Cardiac septum (tissue), 1 donor: ENCODE measurements at places on chromosomes 11 and 22. TPM values are rescaled to one million over a fixed set of nuclear protein-coding genes. Genes with fewer than 3 reads are reported as not detected.
A peak's percentile ranks its signal among the peaks of the same experiment; 100 is the strongest.

DNA sequence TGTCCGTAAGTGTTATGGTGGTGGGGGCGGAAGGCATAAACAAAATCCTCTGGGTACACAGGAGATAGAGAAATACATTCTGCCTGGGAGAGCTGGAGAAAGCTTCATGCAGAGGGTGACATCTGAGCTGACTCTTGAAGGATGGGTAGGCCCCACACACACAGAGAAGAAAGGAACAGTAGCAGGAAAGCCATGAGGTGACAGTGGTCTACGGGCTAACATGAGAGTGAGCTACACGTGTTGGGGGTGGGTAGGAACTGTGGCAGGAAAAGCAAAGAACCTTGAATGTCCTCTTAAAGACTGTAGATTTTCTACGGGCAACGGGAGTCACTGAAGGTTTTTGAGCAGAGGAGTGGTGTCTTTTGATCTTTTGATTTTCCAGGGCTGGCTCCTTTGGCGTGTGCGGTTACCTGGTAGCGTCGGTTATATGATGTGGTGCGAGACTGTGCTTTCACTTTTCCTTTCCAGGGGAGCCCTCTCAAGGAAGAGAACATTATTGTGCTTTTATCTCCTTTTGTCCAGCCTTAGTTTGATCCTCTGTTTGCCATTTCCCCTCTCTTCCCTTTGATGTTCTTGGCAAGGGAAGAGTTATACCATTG is 39.7 kb downstream of the ADAMTS8 start:
- no peak for DNase-seq

DNA sequence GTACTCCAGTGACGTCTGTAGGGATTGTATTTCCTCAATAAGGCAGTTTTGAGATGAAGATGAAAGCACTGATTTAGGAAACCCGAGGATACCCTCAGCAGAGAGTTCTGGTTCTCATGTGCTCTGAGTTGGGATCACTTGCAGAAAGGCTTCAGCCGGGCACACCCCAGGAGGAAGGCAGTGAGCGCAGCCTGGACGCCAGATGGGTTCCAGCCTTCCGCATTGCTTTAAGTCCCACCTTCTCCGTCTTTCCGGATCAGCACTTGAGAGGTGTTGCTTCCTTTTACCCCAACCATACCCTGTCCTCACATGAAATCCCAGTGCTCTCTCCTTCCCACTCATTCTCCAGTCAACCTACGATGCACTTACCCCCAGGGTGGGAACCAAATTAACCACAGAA is 239.5 kb upstream of the CADM1 start:
- DNase-seq, result no peak

- no peak for DNase-seq
These were observed 524.1 kb downstream of the METTL15 start for GRCh38 chr11:28632338-28632737.

DNA sequence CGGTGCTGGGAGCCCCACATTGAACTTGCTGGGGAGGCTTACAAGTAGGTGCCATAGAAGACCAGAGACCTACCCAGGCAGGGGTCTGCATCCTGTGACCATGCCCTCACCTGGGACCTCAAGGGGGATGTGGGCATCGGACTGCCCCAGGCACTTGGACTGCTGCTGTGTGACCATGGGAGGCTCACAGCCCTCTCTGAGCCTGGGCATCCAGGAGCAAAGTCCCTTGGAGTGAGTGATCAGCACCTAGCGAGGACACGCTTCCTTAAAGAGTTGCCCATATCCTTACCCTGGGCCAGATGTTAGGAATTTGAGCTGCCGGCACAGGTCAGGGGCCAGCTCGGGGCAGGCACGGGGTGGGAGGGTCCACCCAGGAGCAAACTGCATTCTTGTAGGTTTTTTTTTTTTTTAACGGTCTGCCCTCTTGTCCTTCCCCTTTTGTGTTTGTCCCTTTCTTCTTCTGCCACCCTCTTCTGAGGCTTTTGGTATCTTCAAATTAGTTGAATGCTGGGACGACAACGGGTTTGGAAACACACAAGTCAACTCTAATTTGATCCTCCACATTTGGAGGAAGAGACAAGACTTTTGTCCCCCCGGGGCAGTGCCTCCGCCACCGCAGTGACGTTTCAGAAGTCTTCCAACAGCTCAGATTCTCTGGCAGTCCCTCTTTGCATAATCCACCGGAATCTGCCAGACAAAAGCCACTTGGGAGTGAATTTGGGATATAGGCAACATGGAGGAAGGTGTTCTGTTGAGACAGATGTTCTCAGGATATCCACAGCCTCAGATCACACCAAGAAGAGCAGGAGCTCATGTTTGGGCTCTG is 46.1 kb upstream of the LINC01488 start:
- no peak for DNase-seq

- DNase-seq, result no peak
These were observed 153.0 kb downstream of the SPATA19 start for GRCh38 chr11:133692126-133692934.

DNA sequence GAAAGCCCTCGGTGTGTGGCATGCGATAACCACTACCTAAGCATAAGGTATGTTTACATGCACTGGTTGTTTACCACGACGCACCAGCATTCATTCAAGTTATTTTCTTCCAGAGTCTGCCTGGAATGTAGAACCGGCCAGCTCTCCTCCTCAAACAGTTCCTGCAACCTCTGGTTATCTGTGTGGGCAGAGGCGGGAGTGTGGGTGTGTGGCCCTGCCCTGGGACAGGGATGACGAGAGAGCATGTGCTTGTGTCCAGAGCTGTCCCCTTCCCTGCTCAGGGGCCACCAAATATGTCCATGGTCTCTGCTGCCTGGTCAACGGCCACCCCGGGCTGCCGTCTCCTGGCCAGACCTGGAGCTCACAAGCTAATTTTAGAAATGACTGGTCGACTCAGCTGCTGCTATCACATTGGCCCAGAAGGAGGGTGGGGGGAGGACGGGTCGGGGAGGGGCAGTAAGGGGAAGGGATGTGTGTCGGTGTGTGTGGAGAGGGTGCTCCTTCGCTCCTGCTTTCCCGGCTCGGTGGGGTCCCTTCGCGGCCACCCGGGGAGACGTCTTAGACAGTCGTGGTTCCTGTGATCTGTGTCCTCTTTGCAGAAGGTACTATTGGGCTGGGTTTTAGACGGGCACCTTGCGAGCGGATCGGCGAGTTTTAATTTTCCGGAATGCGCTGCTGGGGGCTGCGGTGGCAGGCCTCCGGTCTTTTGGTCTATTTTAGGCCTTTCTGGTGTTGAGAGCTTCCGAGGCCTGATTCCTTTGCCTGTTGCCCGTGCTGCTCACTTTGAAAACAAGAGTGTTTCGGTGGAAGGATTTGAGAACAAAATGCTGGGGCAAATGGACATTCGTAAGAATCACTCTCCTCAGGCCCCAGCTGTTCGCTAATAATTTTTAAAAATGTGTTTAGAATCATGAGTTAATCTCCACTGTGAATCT is at the start of gene MYO18B:
Gene MYO18B, plus strand, starts transcription at position 497 of the 935 bp plus-strand sequence. CDS start 18,905 bp downstream, outside the sequence.
- DNase-seq, result peak; percentile 90

DNA sequence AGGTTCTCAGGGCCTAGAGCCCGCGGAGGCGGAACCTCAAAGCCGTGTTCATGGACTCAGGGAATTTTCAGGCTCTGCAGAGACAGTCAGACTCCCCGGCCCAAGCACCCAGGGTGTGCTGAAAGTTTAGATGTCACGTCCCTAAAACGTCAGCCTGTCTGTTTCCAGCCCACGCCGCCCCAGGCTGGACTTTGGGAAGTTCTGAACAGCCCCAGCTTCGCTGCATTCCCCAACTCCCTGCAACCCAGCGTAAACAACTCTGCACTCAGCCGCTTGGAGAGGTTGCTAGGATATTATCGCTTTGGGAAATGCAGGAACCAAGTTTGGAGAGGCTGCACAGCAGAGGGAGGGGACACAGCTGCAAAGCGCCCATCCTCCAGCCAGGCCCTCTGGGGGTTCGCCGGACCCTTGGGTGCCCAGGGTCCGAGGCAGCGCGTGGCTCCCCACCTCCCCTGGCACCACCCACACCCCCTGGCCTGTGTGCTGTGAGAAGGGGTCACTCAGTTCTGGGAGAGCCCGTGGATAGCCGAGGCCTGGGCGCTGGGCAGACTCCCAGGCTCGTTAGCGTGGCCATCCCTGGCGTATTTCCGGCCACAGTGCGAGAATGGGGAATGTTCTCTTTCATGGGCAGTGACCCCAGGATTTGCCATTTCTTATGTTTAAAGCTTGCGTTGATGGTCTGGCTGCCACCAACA is 120.5 kb upstream of the FGF3 start:
- peak; percentile 87 for DNase-seq

GRCh38 chr22:17105143-17106129 is 15.7 kb downstream of the TMEM121B start:
- peak; percentile 59 for DNase-seq

GRCh38 chr11:8040261-8040920 is 40.6 kb upstream of the TUB start:
- DNase-seq, result no peak

SCO2 gene
- 2.4 TPM for total RNA-seq

BIK gene
- not detected for total RNA-seq

MAJIN gene
- not detected for total RNA-seq

OR52A1 gene
- not detected for total RNA-seq
